ENCODE measurements at places on chromosomes 11 and 22.

- DNase-seq: no peak
Measured at GRCh38 chr22:44394246-44395117, 81.7 kb upstream of the SHISAL1 start.

DNA sequence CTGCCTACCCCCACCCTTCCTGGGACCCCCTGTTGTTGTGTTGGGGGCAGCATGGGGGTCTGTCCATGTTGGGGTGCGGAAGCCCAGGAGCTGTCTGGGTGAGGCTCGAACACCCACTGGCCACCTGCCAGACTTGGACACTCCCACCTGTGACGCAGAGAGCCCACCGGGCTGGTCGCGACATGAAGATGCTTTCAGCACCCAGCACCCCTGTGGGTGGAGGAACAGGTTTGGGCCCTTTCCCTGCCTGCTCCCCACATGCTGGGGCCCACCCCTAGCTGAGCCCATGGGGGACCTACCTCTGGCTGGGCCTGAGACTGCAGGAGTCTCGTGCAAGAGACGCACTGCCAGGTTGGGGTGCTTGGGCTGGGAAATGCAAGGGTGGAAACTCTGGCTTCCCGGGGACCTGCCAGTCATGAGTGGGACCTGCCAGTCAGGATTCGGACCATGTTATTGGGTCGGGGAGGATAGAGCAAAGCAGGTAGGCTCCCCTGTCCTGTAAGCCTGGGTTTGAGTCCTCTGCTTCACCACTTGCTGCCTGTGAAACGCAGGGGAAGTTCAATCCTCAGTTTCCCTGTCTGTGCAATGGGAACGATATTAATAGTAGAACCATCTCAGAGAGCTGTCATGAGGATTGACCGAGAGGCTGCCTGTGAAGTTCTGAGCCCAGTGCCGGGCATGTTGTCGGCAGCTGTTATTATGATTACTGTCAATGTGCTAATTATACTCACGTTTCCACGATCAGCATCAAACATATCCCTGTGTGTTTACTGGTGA, 24.1 kb downstream of the KIAA1671 start:
- no peak for DNase-seq

DNA sequence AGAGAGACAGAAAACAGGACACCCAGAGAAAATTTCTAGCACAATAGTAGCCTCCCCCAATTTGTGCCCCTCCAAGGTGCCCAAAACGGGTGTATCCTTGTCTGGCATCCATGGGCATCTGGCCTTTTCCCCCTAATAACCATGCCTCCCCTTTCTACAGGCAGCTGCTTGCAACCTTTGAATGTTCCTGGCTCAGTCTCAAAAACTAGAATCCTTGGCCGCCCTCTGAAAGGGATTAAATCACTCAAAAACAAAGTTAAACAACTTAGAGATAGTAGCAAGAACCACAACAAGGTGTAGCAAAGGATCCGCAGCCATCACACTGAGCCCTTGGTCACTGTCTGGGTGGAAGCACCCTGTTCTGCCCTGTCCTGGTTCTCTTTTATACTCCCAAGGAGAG, 105.6 kb downstream of the MN1 start:
- DNase-seq: no peak

- no peak for DNase-seq
Measured at GRCh38 chr11:43962383-43963278, 20.2 kb downstream of the C11orf96 start.

- DNase-seq: no peak
Measured at GRCh38 chr11:10561043-10561818, 7.2 kb downstream of the LYVE1 start.

GRCh38 chr22:39353346-39353745, 3.6 kb downstream of the SYNGR1 start:
- DNase-seq: no peak

- DNase-seq: no peak
Measured at GRCh38 chr22:30079952-30080533, at the start of gene HORMAD2. TSS of gene HORMAD2 (plus strand) at chr22:30080464. CDS start at chr22:30093953, 13,489 bp downstream.

DNA sequence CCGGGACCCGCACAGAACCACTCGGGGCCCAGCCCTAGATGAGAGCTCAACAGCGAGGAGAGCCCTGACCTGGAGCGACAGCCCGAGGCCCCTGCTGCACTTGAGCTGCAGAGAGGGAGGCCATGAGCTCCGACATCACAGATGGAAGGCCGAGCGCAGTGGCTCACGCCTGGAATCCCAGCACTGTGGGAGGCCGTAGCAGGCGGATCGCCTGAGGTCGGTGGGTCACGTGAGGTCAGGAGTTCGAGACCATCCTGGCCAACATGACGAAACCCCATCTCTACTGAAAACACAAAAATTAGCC, 13.8 kb upstream of the BRSK2 start:
- DNase-seq: no peak

- DNase-seq: no peak
Measured at GRCh38 chr22:48632646-48633246, 1194.9 kb downstream of the BRD1 start.

DNA sequence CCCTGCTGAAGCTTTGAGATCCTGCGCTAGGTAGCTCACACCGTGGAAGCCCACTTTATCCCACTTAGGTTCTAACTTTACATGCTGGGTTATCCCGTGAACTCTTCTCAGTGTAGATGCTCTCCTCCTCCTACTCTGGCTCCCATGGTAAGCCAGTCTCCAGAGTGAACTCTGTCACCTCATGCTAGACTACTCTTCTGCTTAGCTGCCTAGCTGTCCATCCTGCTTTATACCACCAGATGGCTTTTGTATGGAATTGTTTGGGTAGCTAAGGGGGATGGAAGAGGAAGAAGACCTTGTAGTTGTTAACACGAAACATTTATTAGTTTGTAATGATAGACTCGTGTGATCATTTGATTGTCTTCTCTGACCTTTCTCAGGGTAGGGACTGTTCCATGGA, 46.8 kb downstream of the EMSY start:
- DNase-seq: no peak

DNA sequence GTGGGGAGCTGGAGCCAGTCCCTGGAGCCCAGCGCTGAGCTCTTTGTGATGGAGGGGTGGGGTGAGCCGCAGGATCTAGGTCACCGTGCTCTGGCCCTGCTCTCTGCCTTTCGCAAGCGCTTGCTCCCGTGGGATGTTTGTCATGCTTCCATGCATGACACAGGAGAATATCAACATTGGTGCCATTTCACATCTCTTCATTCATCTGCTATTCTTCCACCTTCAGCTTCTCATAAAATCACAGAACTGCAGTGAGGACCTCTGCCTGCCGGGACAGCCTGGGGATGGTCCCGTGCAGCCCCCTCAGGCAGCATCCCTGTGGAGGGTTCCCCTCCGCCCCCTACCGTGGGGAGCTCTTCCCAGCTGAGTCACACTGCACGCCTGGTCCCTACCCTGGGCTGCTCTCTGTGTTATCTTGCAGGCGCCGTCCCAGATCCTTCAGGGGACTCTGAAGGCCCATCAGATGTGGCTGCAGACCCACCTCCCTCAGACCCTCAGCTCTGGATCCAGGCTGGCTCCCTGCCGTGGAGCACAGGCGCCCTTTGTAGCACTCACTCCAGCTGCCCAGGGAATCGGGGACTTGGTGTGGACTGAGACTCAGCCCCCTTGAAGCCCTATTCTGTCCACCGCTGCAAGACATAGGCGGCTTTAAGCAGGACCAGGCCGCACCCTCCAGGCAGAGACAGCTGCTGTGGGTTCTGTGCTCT, 5.1 kb upstream of the SEPTIN5 start:
- no peak for DNase-seq

DNA sequence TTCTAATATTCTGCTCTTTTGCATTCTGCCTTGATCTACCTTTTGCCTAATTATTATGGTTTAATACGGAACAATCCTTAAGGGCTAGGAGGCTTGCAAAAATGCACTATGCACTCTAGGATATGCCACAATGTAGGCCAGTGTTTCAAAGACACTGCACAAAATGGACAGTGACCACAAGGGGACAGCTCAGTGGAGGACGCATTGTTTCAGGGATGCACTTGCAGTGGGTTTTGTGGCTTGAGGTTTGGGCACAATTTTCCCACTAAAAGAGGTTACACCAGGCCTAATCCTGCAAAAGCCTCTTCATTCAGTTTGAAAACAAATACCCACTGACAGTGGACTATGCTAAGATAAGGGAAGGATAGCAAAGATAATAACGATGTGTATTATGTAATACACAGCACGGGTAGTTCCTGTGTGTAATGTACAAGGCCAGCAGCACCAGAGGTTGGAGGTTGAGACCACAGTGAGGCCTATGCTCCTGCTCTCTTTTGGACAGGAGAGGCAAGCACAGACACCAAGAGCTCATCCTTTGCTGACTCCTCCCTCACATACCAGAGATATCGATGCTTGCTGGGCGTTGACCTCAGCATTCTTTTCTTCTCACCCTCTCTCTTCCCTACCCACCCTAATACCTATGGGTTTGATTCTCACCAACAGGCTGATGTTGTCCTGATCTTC, 12.7 kb downstream of the MAP6 start:
- no peak for DNase-seq

DNA sequence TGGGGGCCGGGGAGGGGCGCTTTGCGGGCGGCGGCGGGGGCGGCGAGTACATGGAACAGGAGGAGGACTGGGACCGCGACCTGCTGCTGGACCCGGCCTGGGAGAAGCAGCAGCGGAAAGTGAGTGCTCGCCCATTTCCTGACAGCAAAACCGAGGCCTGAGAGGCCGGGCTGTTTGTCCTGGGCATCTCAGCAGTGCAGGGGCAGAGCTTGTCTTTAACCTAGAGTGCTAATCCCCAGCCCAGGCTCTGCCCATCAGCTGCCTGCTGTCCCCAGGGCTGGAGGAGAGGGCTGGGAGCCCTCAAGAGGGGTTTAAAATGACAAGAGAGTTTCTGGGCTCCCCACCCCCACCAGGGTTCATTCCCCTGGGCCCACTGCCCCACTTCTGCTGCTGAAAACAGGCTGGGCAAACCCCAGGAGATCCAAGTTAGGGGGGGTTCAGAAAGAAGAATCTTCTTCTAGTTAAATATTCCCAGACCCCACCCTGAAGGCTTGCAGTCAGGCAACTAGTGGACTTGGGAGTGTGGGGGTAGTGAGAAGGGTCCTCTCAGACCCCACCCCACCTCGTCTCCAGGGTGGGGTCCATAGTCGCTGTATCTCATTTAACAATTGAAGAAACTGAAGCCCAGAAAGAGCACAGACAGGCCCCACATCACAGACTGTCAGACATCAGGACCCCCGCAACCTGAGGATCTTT, 411 bp downstream of the ACTN3 start:
- DNase-seq: no peak

GRCh38 chr22:46824980-46825544, 62.6 kb downstream of the TBC1D22A start:
- DNase-seq: no peak

- no peak for DNase-seq
Measured at GRCh38 chr11:46381819-46382645, 563 bp downstream of the MDK start.

- no peak for DNase-seq
Measured at GRCh38 chr11:69848201-69848600, 29.0 kb upstream of the FGF3 start.

DNA sequence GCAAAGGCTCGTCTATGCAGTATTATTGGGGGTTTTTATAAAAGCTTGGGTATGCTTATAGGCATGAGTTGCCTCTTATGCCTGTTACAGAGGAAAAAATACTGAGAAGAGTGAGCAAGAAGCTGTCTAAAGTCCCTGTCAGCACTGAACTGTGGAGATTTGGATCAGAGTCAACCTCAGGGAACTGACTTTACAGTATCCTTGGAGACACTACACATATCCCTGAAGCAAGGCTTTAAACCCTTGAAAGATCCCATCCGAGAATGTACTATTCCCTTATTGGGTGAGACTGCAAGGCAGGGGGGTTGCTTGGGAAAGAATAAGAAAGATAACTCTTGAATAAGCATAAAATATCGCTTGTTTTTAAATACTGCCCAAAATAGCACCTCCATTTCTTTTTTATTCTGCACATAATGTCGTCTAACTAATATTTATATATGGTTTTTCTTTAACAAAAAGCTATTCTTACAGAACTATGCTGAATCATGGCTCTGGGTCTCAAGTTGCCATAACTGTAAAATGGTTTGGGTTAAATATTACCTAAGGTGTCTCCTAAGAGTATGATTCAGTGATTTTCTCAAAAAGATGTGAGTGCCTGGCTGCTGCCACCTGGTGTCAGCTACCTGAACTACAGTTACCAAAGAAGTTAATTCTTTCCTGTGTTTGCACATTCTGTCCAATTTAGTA, 1062.8 kb downstream of the DLG2 start:
- DNase-seq: peak; percentile 33

GRCh38 chr11:79363256-79363655, 77.6 kb downstream of the TENM4 start:
- DNase-seq: no peak

GRCh38 chr11:67983951-67984350, 19.9 kb downstream of the UNC93B1 start:
- DNase-seq: no peak

DNA sequence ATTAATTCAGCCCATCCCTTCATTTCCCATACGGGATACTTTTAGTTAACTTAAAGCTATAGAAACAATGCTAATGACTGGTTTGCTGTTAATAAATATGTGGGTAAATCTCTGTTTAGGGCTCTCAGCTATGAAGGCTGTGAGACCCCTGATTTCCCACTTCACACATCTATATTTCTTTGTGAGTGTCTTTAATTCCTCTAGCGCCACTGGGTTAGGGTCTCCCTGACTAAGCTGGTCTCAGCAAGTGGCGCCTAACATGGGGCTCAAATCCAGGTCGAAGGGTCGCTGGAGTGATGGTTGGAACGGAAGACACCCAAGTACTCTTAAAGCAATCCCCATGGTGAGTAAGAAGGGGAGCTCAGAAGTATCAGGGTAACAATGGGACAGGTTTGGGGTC, 14.4 kb upstream of the OOSP1 start:
- no peak for DNase-seq

- DNase-seq: peak; percentile 18
Measured at GRCh38 chr11:131674051-131674755, 303.8 kb downstream of the NTM start.

DNA sequence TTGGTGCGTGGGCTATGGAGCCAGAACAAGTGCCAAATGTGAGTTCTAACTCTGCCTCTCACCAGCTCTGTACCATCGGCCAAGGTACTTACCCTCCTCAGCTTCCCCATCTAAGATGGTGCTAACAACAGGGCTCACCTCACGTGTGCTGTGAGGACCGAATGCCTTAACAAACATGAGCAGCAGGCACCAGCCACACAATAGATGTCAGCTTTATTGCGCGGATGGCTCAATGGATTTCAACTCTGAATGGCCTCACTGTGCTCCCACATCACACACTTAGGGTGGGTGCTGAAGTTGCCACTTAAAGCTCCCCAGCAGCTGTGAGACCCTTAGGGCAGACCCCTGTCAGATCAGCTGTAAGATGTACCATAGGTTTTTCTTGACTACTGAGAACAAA, 24.1 kb downstream of the RELT start:
- DNase-seq: no peak

GRCh38 chr11:75781296-75781695, 12.7 kb downstream of the DGAT2 start:
- no peak for DNase-seq

- DNase-seq: no peak
Measured at GRCh38 chr11:120120805-120121335, 17.0 kb downstream of the TRIM29 start.

GRCh38 chr11:18295316-18295715, 26.6 kb downstream of the HPS5 start:
- no peak for DNase-seq

DNA sequence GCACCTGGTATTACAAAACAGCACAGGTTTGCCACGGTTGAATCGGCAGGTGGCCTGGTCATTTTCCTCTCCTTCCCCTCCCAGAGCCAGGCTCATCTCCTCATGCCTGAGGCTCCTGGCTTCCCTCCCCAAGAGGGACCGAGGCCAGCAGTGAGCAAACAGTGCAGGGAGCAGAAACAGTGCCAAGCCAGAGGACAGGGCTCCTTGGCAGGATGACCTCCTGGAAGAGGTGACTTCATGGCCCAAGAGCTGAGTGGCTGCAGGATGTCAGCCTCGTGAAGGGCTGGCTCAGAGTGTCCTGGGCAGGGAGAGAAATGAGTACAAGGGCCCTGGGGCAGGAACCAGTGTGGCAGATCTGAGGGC, 22.8 kb upstream of the PPFIA1 start:
- DNase-seq: no peak

Measured in NCI-H774 (cell line).